ENCODE measurements at places on chromosomes 13 and 19.

GRCh38 chr13:52845766-52846566, 2.5 kb downstream of the PCDH8 start:
- peak; percentile 62 for DNase-seq

GRCh38 chr19:41027273-41027967, 36.3 kb downstream of the CYP2B6 start:
- DNase-seq, result no peak

GRCh38 chr13:20337884-20338551, 105.9 kb upstream of the GJB6 start:
- peak; percentile 5 for DNase-seq

- DNase-seq, result no peak
These were observed 5.0 kb downstream of the PAK4 start for GRCh38 chr19:39130337-39131254.

- no peak for DNase-seq
These were observed 670 bp downstream of the BSPH1 start for GRCh38 chr19:47991191-47991808.

DNA sequence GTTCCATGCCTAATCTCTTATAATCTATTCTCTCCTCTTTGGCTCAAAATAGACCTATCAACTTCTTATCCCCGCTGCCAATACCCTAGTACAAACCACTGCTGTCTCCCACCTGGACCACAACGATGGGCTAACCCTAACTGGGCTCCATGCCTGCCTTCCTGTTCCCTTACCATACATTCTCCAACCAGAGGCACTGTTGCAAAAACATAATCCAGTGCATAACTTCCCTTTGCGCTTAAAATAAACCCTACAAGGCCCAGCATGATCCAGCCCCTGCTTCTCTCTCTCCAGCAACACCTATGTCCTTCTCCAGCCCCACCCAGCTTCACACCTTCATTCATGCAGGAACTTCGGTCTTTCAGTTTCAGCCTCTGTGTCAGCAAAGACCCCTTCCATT, 27.4 kb upstream of the CEBPA start:
- no peak for DNase-seq

- peak; percentile 15 for DNase-seq
These were observed 38.6 kb upstream of the FBXL3 start for GRCh38 chr13:77065461-77066147.

- DNase-seq, result no peak
These were observed 840.2 kb downstream of the UQCRFS1 start for GRCh38 chr19:28372576-28373247.

All from hematopoietic multipotent progenitor cell treated with erythropoietin and hydrocortisone succinate and interleukin-3 and kit ligand, for 6 days (in vitro differentiated cells).